GM04503 (cell line): ENCODE measurements at places on chromosomes 7 and 10.

DNA sequence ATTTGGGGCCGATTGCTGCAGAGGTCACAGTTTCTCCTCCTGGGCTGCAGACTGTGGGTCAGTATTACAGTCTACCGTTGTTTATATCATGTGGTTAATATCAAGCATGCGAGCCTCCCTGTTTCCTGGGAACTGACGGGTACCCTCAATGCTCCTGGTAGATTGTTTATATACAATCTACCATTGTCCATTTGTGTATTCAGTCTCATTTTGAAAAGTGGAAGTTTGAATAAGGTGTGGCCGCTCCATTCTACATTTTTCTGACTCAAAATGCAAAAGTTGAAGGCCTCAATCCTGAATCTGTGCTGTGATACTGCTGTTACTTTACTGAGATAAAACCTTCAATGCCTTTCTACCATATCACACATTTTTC is 107.9 kb downstream of the ACTR3B start:
- no peak for DNase-seq

DNA sequence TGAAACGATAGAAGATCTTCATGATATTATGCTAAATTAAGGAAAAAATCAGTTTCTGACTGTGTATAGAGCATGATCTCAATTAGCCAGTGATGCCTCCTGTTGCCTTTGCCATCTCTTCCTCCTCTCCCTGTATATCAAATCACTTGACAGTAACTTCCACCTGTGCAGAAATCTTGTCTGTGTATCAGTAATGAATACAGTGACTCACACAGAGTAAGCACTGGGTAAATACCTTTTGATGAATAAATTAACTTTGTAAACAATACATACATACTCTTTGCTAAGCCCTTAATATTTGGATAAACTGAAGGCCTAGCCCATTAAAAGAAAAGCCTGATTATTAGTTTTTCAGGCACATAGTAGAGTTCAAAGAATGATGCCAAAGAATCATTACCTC is 610.6 kb upstream of the NRP1 start:
- DNase-seq = no peak

GRCh38 chr10:5817322-5818047 is 4.3 kb upstream of the GDI2 start:
- DNase-seq = no peak

GRCh38 chr10:3424111-3424851 is 251.7 kb upstream of the PITRM1 start:
- no peak for DNase-seq
